ENCODE measurements at places on chromosomes 2 and 18.

DNA sequence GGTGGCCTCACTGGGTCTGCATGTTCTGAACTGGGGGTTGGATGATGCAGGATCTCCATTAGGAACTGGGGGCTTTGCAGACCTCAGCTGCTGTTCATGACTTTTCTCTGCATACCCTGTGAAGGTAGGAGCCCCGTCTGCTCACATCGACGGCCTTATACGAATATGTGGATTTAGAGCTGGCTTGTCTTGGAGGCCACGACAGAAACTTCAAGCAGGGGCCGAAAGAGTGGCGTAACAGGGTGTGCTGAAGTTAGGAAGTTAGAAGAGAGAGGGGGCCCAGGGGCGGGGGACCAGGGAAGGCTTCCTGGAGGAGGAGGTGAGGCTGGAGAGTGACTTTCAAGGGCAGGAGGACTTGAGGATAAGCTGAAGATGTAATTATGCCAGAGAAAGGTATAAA, 144.9 kb downstream of the TSN start:
- no peak for DNase-seq

DNA sequence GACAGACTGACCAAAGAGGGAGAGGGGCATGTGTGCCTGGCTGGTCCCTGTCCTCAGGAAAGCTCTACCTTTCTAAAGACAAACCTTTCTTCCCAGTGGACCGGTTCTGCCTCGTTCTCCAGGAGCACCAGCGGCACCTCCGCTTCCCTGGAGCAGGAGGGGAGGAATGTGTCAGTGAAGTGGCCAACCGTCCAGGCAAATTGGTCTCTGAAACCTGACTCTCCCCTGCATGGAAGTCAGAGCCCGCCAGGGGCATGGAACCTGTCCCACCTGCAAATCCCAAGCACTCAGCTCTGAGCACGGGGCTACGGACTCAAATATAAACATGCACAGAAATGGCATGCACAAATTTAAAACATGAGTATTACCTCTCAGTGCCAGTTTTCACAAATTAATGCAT, 62.9 kb downstream of the COL6A3 start:
- no peak for DNase-seq

DNA sequence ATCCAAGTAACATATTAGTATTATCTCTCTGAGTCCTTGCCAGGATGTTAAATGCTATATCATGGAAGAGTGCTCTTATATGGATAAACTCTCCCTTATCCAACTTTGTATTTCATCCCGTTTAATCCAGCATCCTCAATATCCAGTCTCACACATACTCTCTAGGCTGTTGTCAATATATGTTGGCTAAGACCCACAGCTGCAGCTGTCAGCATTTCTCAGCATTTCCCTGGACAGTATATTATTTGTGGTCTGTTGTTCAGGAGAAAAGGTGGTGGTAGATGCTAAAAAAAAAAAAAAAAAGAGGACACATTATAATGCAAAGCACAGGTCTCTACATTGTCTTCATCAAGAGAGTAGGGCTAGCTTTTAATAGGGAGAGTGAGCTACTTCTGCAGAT, 1368.0 kb upstream of the ZEB2 start:
- no peak for DNase-seq

DNA sequence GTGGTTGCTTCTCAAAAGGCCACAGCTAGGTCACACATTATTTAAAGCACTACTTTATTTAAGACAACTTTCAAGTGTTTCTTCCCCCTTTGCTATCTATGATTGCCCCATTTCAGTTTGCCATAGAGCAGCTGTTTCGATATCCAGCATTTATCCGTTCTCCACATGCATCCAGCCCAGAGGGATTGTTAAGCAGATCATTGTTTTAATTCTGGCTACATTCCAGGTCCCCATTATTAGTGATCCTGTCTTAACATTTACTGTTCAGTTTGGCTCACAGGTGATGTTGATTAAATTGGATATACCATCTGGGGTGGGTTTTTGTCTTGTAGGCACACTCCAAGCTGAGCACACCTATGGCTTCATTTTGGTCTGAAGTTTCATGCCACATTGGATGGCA, 638.7 kb downstream of the ZEB2 start:
- DNase-seq: no peak

- no peak for DNase-seq
Measured at GRCh38 chr2:176856683-176857082, 355.9 kb upstream of the HNRNPA3 start.

GRCh38 chr2:174247474-174248186, 702 bp downstream of the OLA1 start:
- no peak for DNase-seq

GRCh38 chr2:20214566-20215182, 10.3 kb downstream of the SDC1 start:
- no peak for DNase-seq

DNA sequence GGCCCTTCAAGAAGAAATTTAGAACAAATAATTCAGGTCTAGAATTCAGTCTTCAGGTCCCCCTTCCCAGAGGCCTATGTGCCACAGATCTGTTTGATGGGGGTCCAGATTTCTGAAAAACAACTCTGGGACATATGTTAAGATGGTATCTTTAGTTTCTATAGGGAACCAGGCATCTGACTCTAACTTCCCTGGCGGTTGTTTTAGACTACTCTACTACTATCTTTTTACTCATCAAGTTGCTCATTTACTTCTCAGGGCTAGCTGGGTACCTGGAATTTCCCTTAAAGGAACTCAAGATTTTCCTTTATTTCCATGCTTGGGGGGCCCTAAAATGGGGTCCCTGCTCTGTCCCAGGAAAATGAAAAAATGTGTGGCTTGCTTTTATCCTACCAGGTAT, 114.7 kb upstream of the RAB6C start:
- no peak for DNase-seq

GRCh38 chr2:108268001-108268400, 20.7 kb upstream of the SULT1C2 start:
- peak; percentile 44 for DNase-seq
